Airway epithelial cell (primary cell): ENCODE measurements at places on chromosomes 7 and 10. TPM values are rescaled to one million over a fixed set of nuclear protein-coding genes. Genes with fewer than 3 reads are reported as not detected.

The SLC13A1 gene
- total RNA-seq, result not detected in 2 replicates

The SH2D4B gene
- not detected in 2 replicates for total RNA-seq

The TMEM196 gene
- total RNA-seq, result not detected in 2 replicates

The CLRN3 gene
- not detected in 2 replicates for total RNA-seq

The PPP3CB gene
- total RNA-seq, result 17.2 and 20.8 TPM in 2 replicates

The NUTM2E gene
- not detected in 2 replicates for total RNA-seq

The HMX2 gene
- total RNA-seq, result not detected in 2 replicates

The GRB10 gene
- total RNA-seq, result 10.4 and 10.8 TPM in 2 replicates

The BMPER gene
- total RNA-seq, result 1.3 and 2.0 TPM in 2 replicates

The GOLGA7B gene
- 0.19 and 0.28 TPM in 2 replicates for total RNA-seq

The FRAT2 gene
- 12.8 and 13.0 TPM in 2 replicates for total RNA-seq

The MRPS16 gene
- total RNA-seq, result 40.3 and 59.1 TPM in 2 replicates
